Panc1 (cell line): ENCODE measurements at places on chromosomes 4 and X. TPM values are rescaled to one million over a fixed set of nuclear protein-coding genes. Genes with fewer than 3 reads are reported as not detected.

GRCh38 chr4:29224911-29225310 is 1495.3 kb upstream of the PCDH7 start:
- DNase-seq: no peak

GRCh38 chr4:153634738-153635353 is 49.2 kb upstream of the TLR2 start:
- no peak for DNase-seq

DNA sequence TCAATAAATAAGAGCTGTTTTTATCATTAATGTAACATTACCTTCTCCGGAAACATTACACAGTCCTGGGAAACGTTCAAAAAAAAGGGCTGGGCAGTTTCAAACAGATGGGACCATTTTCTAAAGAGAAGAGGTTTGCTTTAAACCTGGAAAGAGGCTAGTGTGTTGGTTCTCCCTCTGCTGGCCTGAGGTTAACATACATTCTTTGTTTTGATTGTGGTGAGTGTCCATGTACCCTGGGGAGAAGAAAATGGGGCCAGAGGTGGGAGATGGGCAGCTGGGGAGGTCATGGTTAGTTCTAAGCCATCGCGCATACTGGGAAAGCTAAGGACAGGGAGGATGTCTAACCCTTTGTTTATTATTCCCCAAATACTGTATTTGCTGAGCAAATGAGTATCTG is 194.7 kb downstream of the CPEB2 start:
- no peak for DNase-seq

DNA sequence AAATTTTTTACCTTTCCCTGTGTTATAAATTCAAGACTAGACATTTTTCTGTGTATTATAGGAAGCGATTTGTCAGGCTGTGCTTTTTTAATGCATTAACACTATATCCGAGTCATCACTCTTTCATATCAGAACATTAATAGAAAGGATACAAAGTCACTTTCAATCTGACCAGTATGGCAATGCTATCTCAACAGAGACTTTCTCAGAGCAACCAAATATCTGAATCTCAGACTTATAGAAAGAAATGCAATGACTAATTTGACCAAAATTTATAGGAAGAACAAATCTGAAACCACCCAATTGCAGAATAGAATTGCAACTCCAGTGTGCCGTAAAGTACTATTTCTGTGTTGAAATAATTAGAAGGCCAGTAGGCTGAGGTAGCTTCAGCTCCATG is 473 bp upstream of the TKTL2 start:
- DNase-seq: no peak

- DNase-seq: no peak
Measured at GRCh38 chr4:154036856-154037255, 248.0 kb upstream of the SFRP2 start.

GRCh38 chr4:154024097-154024694 is 235.3 kb upstream of the SFRP2 start:
- no peak for DNase-seq

- peak; percentile 69 for DNase-seq
Measured at GRCh38 chr4:176193938-176194337, 1.4 kb downstream of the SPATA4 start.

- no peak for DNase-seq
Measured at GRCh38 chr4:142416121-142416520, 430.0 kb downstream of the INPP4B start.

DNA sequence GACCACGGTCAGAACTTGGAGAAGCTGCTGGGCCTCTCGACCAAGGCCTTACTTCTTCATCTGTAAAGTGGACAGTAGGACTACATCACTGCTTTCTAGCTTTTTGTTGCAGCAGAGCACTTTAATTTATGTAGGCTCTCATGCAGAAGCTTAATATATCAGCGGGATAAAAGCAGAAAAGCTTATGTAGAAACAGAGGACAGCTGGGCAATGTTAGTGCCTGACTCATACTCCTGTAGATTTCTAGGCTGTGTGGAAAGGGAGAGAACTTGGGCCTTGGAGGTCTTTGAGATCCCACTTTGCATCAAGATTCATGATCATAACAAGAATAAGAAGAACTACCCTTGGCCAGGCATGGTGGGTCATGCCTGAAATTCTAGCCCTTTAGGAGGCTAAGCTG is 91.2 kb downstream of the ARHGAP10 start:
- no peak for DNase-seq

- DNase-seq: no peak
Measured at GRCh38 chrX:131854581-131854980, 168.5 kb upstream of the STK26 start.

DNA sequence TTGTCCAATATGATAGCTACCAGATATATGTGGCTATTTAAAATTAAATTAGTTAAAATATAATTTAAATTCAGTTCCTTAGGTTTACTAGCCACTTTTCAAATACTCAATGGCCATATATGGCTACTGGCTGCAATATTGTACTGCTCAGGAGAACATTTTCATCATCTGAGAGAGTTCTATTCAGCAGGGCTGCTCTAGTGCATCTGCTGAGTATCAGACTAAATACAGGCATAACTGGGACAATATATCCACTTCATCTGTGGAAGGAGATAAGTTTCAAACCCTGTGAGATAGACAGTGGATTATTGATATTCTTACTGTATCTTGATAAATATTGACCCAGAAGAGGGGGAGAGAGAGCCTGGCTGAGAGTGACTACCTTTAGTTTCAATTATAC is 240.1 kb upstream of the ANKRD50 start:
- no peak for DNase-seq

DNA sequence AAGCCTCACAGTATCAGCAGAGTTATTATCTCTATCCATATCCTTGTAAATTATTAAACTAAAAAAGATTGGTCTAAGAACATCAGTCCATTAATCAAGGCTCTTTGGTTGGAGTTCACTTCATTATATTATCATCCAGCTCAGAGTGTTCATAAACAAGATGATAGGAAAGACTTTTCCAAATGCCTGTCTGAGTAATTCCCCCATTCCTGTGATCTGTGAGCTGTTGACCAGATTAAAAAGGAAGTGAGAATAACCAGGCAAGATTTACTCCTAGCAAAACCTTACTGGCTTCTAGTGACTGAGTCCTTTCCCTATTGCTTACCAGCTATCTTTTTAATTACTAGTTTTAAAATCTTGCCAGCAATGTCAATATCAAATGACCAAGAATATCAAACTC is 14.9 kb downstream of the PKD2 start:
- no peak for DNase-seq

DNA sequence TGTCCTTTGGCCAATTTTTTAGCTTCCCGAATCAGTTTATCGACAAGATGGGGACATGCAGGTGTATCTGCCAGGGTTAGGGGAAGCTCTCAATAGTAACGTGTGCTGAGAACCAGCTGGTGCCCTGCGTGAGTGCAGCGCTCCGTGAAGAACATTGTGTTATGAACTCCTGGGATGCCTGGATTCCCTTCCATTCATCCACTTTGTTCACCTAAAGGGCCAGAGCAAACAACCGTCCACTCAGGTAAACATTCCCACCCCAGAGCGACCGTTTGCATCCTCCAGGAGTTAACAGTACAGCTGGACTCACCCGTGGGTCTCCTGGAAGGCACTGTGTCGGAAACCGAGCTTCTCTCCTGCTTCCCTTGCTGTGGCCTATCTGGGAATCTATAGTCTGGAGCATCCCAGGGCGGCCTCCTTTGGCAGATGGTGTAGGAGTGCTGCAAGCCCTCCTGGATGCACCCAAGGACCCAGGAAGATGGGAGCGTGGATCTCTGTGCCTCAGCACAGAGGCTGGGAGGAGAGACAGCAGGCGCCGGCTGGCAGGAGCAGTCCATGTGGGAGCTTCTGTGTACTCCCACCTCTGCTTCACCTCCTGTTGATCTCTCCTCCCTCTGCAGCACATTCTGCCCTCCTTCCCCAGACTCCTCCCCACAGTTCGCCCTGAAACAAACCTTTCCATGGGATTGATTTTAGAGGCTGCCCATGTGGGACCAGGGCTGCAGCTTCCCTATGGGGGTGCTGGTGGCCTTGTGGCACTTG is 62.7 kb downstream of the SHROOM2 start:
- DNase-seq: no peak

DNA sequence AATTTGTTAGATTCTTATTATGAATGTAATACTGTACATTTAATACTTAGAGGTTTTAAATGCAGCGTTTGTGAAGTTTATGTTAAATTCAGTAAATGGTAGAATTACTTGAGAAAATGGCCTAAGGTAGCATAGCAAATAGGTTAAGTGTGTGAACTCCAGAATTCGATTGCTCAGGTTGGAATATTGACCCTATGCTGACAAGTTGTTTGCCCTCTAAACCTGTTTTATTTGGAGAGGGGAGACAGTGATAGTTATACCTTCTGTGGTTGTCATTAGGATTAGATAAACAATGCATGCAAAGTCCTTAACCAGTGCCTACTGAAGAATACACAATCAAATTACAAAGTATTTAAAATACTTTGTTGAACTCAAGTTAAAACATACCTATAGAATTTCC is 5.4 kb downstream of the ADAD1 start:
- DNase-seq: no peak

The PDGFC gene
- total RNA-seq: 14.5 TPM

The SUPT20HL1 gene
- total RNA-seq: not detected
